Spleen (tissue), 13 donors: ENCODE measurements at places on chromosomes 12 and 14.
A peak's percentile ranks its signal among the peaks of the same experiment; 100 is the strongest.

- no peaks in the 10 kb centered on the region for H3K36me3 ChIP-seq
- H3K27ac ChIP-seq: peak overlapping the region; percentile 95
- H3K4me1 ChIP-seq: peaks cover 100% of the 10 kb centered on the region
- no peaks in the 10 kb centered on the region for H3K27me3 ChIP-seq
These were observed 44.5 kb downstream of the PSMA6 start for GRCh38 chr14:35336494-35337268.

GRCh38 chr12:41254004-41254914, 66.1 kb downstream of the PDZRN4 start:
- no peak overlapping the region for H3K4me3 ChIP-seq
- no peaks in the 10 kb centered on the region for H3K27me3 ChIP-seq
- no peak overlapping the region for H3K27ac ChIP-seq

DNA sequence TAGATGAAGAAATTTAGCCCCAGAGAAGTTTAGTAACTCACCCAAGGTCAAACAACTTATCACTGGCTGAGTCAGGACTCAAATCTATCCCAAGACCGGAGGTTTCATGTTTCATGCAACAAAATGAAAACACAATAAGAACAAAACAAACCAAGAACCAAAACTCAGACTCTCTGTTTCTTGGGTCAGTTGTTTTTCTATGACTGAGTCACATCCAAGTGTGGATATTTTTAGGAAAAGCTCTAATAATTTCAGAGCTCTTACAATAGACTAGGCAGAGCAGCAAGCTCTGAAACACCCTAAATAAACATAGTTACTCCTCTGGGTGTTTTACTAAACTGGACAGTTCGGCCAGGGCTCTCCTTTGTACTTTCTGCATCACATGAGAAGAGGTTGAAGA, 87.6 kb upstream of the PRB2 start:
- no peak for DNase-seq
- H3K4me3 ChIP-seq: no peak overlapping the region
- H3K27ac ChIP-seq: no peak overlapping the region
- H3K36me3 ChIP-seq: no peaks in the 10 kb centered on the region

- no peaks in the 10 kb centered on the region for H3K36me3 ChIP-seq
- no peaks in the 10 kb centered on the region for H3K27me3 ChIP-seq
- DNase-seq: peak; percentile 61
- peaks cover 88% of the 10 kb centered on the region for H3K4me1 ChIP-seq
- H3K4me3 ChIP-seq: no peak overlapping the region
These were observed 21.1 kb downstream of the PLEKHG3 start for GRCh38 chr14:64725261-64725815.

- H3K27ac ChIP-seq: no peak overlapping the region
- no peak overlapping the region for H3K4me3 ChIP-seq
- peaks cover 5% of the 10 kb centered on the region for H3K4me1 ChIP-seq
- H3K36me3 ChIP-seq: no peaks in the 10 kb centered on the region
- peaks cover 5% of the 10 kb centered on the region for H3K27me3 ChIP-seq
- no peak for DNase-seq
These were observed 4.8 kb upstream of the PLEK2 start for GRCh38 chr14:67416810-67417209.
